ENCODE measurements at places on chromosomes 1 and 21.

GRCh38 chr1:207259391-207259790 lies 62.1 kb upstream of the CD55 start:
- DNase-seq = peak; percentile 38

DNA sequence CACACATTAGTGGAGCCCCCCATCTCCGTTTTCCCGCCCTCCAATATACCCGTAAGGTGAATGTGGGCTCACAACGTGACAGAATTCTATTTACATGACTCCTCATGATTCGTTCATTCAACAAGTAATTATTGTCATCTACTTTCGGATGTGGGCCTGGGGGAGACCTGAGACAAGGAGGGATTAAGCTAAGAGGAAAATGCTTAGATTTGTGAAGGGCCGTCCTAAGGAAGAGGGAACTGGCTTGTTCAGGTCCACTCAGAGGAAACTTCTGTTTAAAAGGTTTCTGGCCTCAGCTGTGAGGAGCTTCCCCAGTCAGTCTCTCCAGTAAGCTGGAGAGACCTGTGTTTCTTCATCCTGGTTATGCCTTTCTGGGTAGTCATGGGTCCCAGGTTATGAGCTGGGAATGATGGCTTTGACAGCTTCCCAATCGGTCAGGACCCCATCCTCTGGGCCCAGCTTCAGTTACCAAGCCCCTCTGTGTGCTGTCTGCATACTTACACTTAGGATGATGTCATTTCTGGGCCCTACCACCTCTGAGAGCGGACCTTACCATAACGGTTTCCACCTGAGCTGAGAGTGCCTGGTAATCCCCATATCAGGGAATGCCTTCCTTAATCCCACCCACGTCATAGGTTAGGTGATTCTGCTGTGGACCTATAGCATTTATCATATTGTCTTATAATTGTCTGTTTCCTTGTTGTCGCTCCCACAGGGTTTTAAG lies 687 bp upstream of the ERI3 start:
- DNase-seq = no peak

- DNase-seq = no peak
Measured at GRCh38 chr1:176193663-176194062, 13.4 kb downstream of the COP1 start.

- no peak for DNase-seq
Measured at GRCh38 chr1:55309786-55310504, 94.8 kb upstream of the USP24 start.

GRCh38 chr1:166119471-166119965 lies 47.3 kb downstream of the FAM78B start:
- DNase-seq = no peak

GRCh38 chr21:22223385-22223784 lies 1225.2 kb downstream of the NCAM2 start:
- DNase-seq = no peak

GRCh38 chr1:15825800-15826199 lies 18.4 kb upstream of the UQCRHL start:
- DNase-seq = no peak

GRCh38 chr1:73106931-73107330 lies 824.6 kb upstream of the NEGR1 start:
- no peak for DNase-seq

- no peak for DNase-seq
Measured at GRCh38 chr1:29286194-29286767, 50.0 kb downstream of the PTPRU start.

- peak; percentile 70 for DNase-seq
Measured at GRCh38 chr1:221392453-221392852, 349.4 kb downstream of the DUSP10 start.

- no peak for DNase-seq
Measured at GRCh38 chr1:181522864-181523263, 39.5 kb downstream of the CACNA1E start.
